ENCODE measurements at places on chromosomes 6 and 20.

DNA sequence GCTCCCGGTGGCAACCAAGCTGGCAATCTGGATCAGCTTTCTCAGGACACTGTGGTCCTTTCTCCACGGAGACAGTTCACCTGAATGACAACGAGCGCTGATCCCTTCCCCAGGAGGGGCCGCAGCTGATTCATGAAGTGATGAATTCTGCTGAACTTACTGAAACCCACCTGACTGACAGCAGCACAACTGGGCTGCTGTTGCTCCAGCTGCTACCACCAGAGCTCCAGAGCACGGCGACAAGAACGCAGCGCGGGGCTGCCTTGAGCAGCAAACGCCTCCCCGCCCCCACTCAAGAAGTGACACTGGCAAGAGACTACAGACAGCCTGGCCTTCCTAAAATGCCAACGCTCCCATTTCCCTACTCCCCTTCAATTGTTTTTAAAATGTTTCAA lies 10.0 kb downstream of the PXDC1 start:
- DNase-seq = no peak

DNA sequence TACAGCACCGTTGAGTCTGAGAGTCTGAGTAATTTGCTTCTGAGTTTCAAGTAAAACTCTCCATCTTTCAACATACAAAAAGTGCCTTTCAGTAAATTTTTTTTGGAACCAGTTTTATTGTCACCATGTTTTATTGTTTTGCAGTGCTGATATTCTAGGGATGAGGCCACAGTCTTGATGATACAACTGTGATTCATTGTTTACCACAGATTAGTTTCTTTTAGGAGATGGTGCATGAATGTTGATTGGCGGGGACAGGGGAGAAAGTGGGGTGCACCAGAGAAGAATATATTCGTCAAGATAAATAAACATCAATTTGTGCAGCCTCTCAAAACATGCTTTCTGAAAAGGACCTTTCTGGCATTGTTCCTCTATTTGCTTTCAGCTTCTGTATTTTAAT lies 109.0 kb downstream of the MCHR2 start:
- no peak for DNase-seq

GRCh38 chr6:102438171-102438570 lies 1044.7 kb downstream of the GRIK2 start:
- no peak for DNase-seq

DNA sequence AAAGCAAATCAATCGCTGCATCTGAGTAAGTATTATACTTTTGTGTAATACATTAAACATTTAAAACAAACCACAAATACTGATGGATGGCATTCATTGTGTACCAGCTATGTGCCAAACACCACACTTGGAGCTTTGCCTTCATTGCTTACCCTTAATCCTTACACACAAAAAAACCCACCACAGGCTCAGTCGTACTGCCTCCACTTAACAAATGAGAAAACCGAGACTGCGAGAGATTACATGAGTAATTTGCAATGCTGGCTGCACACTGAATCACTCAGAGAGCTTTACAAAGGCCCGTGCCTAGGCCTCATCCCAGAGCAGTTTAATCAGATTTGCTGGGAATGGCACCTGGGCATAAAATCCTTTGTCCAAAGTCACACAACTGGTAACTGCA lies 130.5 kb downstream of the EDN1 start:
- no peak for DNase-seq

All from stimulated activated effector memory CD8-positive, alpha-beta T cell treated with anti-CD3 and anti-CD28 coated beads, Interleukin-12 subunit alpha, Interleukin-12 subunit beta, amount 100 ng/mL, for 72 hours (primary cell).